Stimulated activated CD4-positive, alpha-beta T cell treated with anti-CD3 and anti-CD28 coated beads, Interleukin-1b, Interleukin-23, amount 100 ng/mL, for 1 hour (primary cell): ENCODE measurements at places on chromosomes 3 and 15.

GRCh38 chr3:134619884-134620445 is 30.9 kb downstream of the KY start:
- DNase-seq, result no peak

GRCh38 chr3:14897266-14897665 is 50.1 kb upstream of the NR2C2 start:
- no peak for DNase-seq

- no peak for DNase-seq
These were observed 160.7 kb downstream of the SQOR start for GRCh38 chr15:45795440-45796069.

DNA sequence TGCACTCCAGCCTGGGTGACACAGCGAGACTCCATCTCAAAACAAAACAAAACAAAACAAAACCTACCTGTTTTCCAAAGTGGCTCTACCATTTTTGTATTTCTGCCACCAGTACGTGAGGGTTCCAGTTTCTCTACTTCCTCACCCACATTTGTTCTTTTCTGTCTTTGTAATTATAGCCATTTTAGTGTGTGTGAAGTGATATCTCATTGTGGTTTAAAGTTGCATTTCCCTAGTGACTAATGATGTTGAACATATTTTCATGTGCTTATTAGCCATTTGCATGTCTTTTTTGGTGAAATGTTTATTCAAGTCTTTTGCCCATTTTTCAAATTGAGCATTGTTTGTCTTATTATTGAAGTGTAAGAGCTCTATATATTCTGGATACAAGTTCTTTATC is 50.7 kb downstream of the TRA2B start:
- no peak for DNase-seq

DNA sequence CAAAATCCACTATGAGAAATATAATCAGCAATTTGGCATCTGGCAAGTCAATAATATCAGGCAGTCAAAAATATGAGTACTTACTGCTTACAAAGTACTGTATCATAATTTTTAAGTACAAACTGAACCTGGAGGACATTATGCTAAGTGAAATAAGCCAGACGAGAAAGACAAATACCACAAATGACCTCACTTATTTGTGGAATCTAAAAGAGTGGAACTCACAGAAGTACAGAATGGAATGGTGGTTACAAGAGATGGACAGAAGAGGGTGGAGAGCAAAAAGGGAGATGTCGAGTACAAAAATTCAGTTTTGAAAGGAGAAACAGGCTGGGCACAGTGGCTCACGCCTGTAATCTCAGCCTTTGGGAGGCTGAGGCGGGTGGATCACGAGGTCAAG is 12.4 kb downstream of the PCYT1A start:
- no peak for DNase-seq
